ENCODE measurements at places on chromosomes 3 and 15. TPM values are rescaled to one million over a fixed set of nuclear protein-coding genes. Genes with fewer than 3 reads are reported as not detected.

DNA sequence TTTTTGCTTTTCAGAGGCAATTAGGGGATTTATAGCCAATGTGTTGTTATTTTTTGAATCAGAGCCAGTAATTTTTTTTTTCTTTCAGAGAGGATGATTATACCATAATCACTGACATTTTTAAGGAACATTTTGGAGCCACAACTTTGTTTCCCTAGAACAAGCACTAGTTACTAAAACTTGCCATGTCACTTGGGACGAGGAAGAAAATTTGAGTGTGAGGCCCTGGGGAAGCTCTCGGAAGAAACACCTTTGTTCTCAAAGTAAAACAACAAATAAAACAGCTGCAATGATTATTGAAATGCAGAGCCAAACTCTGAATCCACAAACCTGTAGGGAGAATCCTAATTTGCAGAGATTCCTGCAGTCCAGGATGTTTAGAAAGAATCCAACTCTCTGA is 69.7 kb downstream of the PDZRN3 start:
- no peaks in the 10 kb centered on the region for H3K36me3 ChIP-seq
- DNase-seq = no peak
- H3K4me3 ChIP-seq = no peak overlapping the region
- no peak overlapping the region for H3K27ac ChIP-seq
- H3K4me1 ChIP-seq = peaks cover 7% of the 10 kb centered on the region
- H3K27me3 ChIP-seq = no peaks in the 10 kb centered on the region

C3orf49 gene
- not detected for total RNA-seq

NUP210 gene
- total RNA-seq = 4.3 TPM

DNA sequence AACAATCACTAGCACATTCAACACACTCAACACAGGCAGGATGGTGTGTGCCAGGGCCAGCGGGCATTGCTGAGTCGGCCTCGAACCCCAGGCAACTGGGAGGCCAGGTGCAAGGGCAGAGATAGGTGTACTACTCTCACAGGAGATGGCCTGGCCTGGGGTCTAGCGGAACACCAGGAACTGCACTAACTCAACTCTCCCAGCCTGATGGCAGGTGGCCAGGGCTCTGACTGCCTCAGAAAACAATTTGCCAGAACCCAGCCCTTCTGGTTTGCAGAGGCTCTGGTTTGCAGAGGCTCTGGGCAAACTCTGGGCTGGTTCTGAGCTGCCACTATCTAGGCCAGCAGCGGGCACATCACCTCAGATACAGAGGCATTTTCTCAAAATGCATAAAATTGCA is 229.2 kb upstream of the CHRNA7 start:
- no peak for DNase-seq
- H3K27ac ChIP-seq = no peak overlapping the region
- H3K36me3 ChIP-seq = no peaks in the 10 kb centered on the region
- no peaks in the 10 kb centered on the region for H3K4me1 ChIP-seq
- no peak overlapping the region for H3K4me3 ChIP-seq
- no peaks in the 10 kb centered on the region for H3K27me3 ChIP-seq

RAB8B gene
- 55.2 TPM for total RNA-seq

GRCh38 chr3:41176596-41176995 is 22.7 kb upstream of the CTNNB1 start:
- no peak for DNase-seq
- H3K4me1 ChIP-seq = no peaks in the 10 kb centered on the region
- no peak overlapping the region for H3K27ac ChIP-seq
- no peaks in the 10 kb centered on the region for H3K27me3 ChIP-seq
- H3K36me3 ChIP-seq = no peaks in the 10 kb centered on the region
- no peak overlapping the region for H3K4me3 ChIP-seq

DNA sequence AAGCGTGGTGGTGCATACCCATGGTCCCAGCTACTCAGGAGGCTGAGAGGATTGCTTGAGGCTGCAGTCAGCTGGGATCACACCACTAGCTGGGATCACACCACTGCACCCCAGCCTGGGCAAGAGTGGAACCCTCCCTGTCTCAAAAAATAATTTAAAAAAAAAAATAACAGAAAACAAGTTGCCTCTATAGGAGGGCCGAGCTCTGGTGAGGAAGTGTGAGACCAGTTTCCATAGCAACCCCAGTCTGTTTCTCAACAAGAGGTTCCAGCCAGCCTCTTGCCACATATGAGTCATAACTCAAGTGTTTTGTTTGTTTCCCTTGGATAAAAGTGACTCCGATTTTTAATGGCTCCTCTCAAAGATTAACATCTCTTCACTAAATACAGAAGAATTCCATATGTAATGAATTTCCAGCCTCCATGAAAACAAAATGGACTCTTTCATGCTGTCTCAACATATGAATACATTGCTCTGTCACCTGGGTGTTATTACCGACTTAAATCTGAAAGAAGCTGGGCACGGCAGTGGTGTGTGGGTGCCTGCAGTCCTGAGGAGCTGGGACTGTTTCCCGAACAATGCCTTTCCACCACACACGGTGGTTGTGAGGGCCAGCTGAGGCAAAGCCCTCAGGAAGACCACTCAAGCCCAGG is 19.7 kb downstream of the TMEM43 start:
- peaks cover 84% of the 10 kb centered on the region for H3K4me1 ChIP-seq
- H3K36me3 ChIP-seq = peaks cover 13% of the 10 kb centered on the region
- peak overlapping the region; percentile 94 for H3K27ac ChIP-seq
- H3K4me3 ChIP-seq = peak overlapping the region; percentile 61

DNA sequence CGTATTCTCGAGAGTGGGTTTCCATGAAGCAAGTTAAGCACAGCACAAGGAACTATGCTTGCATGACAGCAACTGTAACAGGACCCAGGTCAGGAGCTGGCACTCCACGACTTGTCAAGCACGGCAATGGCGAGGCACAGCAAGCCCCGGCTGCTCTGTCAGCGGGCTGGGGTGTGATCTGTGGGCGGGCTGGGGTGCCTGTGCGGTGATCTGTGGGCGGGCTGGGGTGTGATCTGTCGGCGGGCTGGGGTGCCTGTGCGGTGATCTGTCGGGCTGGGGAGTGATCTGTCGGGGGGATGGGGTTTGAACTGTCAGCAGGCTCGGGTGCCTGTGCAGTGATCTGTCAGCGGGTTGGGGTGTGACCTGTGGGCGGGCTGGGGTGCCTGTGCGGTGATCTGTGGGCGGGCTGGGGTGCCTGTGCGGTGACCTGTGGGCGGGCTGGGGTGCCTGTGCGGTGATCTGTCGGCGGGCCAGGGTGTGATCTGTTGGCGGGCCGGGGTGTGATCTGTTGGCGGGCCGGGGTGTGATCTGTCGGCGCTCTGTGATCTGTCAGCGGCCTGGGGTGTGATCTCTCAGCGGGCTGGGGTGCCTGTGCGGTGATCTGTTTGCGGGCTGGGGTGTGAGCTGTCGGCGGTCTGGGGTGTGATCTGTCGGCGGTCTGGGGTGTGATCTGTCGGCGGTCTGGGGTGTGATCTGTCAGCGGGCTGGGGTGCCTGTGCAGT is 205.7 kb downstream of the XXYLT1 start:
- no peaks in the 10 kb centered on the region for H3K4me1 ChIP-seq
- H3K27me3 ChIP-seq = no peaks in the 10 kb centered on the region
- no peak for DNase-seq
- no peak overlapping the region for H3K4me3 ChIP-seq

DNA sequence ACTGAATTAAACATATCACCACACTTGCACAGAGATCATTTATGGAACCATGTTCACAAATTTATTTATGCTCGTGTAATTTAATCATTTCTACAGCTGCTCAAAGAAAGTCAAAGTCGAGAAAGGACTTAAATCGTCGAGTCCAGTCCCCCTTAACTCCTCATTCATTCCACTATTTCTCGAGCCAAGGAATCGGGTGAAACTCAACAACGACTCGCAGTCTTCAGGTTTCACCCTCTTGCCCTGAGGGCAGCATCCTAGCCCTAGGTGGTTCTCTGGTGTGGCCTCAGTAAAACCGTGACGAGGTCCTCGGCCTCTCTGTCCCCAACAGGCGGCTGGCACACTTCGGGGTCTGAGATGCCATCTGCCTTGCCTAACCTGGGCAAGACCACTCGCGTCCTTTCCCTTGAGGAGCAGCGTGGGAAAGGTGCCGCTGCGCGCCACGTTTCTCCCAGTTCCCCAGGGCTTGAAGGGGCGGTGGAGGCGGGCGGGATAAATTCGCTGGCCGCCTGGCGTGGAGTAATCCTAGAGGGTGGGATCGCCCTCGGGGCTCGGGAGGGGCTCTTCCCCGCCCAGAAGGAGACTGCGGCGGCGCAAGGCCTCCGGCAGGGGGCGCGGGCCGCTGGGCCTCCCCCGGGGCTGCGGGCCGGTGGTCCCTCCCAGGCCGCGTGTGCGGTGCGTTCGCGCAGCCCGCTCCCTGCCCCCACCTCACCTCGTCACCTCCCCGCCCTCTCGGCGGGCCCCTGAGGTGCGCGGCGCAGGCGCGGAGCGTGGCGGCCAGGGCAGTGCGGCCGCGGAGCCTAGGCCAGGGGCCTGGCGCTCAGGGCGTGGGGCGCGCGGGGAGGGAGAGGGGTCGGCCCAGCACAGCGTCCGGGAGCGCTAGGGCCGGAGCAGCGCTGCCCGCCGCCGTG is at the start of gene ZNF639:
Gene ZNF639, plus strand, starts transcription at position 746 of the 911 bp plus-strand sequence. CDS start 5,263 bp downstream, outside the sequence.
- H3K27ac ChIP-seq = peak within 1 kb of the TSS; percentile 91
- DNase-seq = peak; percentile 32
- no peaks in the 10 kb centered on the region for H3K27me3 ChIP-seq
- peaks cover 29% of the 10 kb centered on the region for H3K4me1 ChIP-seq
- H3K36me3 ChIP-seq = no peaks in the 10 kb centered on the region

CD80 gene
- not detected for total RNA-seq

DNA sequence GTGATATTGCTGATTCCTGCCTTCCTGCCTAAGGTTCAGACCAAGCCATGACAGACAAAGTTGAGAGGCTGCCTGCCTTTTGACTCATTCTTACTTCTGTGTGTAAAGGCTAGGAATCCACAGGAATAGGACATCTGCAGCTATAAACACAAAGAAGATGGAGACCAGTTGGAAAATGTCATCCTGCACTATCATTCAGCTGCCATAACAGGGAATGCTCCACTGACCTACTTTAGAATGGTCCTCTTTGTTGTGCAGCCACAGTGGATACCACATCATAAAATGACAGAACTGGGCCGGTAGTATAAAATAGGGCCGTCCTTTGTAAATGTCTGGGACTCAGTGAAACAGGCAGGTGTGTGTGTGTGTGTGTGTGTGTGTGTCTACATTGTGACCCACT is 75.1 kb downstream of the STAC start:
- H3K27me3 ChIP-seq = no peaks in the 10 kb centered on the region
- H3K27ac ChIP-seq = no peak overlapping the region
- no peak overlapping the region for H3K4me3 ChIP-seq
- H3K4me1 ChIP-seq = peaks cover 28% of the 10 kb centered on the region

KIF15 gene
- total RNA-seq = 0.42 TPM

PYGO1 gene
- 14.0 TPM for total RNA-seq

DNA sequence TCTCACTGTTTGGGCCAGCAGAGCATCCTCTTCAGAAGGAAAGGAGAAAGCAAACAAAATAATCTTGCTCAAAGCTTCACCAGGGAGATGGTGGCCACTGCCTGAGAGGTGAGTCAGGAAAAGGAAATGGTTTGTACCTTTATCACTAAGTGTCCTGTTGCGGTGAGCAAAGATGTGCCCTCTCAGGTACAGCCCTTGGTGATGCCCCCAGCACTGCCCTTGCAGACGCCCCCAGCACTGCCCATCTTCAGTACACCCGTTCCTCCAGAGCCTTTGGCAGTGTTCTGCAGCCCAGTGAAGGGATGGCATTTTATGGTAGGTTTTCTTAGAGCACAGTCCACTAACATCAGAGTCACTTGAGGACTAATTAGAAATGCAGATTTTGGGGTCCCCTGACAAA is 92.3 kb downstream of the ZNF621 start:
- H3K4me3 ChIP-seq = no peak overlapping the region
- no peaks in the 10 kb centered on the region for H3K27me3 ChIP-seq
- H3K4me1 ChIP-seq = peaks cover 6% of the 10 kb centered on the region
- no peaks in the 10 kb centered on the region for H3K36me3 ChIP-seq
- no peak overlapping the region for H3K27ac ChIP-seq

DNA sequence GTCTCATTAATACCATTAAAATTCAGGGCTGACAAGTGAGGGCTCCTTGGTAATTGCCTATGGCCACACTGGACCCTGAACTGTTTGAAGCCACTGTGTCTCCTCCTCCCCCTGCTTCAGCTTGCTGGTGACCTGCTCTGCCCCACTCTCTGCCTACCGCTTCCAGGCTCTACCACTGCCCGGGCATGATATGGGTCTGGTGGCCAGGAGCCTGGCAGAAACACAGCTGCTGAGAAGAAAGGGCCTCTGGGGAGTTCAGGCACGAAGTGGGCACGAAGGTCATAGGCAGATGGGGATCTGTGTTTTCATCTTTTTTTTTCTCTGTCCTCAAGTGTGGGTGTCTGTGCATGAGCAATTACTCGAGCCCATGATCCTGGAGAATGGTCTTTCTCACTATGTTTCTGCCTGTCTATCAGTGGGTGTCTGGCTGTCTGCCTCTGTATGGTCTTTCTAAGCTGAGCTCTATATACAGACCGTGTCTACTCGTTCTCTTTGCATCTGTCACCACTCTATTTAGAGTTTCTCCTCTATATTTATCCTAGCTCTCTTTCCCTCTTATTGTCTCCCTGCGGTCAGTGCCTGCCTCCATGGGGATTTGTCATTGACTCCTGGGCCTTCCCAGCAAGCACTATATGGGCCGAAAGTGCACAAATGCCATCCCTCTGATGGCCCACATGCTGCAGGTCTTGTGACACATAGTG is 42.1 kb upstream of the EPHB1 start:
- H3K27ac ChIP-seq = no peak overlapping the region
- no peak for DNase-seq
- H3K4me3 ChIP-seq = no peak overlapping the region
- H3K27me3 ChIP-seq = no peaks in the 10 kb centered on the region
- H3K36me3 ChIP-seq = no peaks in the 10 kb centered on the region
- H3K4me1 ChIP-seq = no peaks in the 10 kb centered on the region

DNA sequence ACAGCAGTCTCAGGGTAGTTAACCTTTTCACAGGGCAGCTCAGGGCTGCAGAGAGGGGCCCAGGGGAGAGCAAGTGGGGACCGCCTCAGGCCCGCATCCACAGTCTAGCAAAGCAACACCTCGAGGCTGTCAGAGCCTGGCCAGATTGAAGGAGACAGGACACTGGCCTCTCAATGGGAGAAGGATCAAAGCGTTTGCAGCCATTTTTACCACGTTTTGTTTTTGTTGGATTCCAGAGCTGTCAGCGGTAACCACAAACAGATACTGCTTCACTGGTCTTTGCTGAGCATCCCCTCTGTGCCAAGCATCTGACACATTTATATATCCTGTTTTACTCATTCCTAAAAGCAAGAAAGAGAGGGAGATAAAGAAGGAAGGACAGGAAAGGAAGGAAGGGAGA is 153.8 kb downstream of the SHQ1 start:
- no peak for DNase-seq
- H3K27me3 ChIP-seq = no peaks in the 10 kb centered on the region
- no peak overlapping the region for H3K4me3 ChIP-seq
- no peaks in the 10 kb centered on the region for H3K4me1 ChIP-seq
- H3K36me3 ChIP-seq = no peaks in the 10 kb centered on the region
- no peak overlapping the region for H3K27ac ChIP-seq

GPR62 gene
- not detected for total RNA-seq

- H3K27ac ChIP-seq = no peak overlapping the region
- no peak for DNase-seq
- H3K27me3 ChIP-seq = no peaks in the 10 kb centered on the region
- H3K36me3 ChIP-seq = no peaks in the 10 kb centered on the region
Measured at GRCh38 chr3:5448246-5448645, 260.7 kb downstream of the EDEM1 start.

TM6SF1 gene
- total RNA-seq = 9.1 TPM

SKIL gene
- 60.1 TPM for total RNA-seq

Data from thoracic aorta (tissue), 2 donors.